ENCODE measurements at places on chromosomes 4 and X. TPM values are rescaled to one million over a fixed set of nuclear protein-coding genes. Genes with fewer than 3 reads are reported as not detected.
A peak's percentile ranks its signal among the peaks of the same experiment; 100 is the strongest.

DNA sequence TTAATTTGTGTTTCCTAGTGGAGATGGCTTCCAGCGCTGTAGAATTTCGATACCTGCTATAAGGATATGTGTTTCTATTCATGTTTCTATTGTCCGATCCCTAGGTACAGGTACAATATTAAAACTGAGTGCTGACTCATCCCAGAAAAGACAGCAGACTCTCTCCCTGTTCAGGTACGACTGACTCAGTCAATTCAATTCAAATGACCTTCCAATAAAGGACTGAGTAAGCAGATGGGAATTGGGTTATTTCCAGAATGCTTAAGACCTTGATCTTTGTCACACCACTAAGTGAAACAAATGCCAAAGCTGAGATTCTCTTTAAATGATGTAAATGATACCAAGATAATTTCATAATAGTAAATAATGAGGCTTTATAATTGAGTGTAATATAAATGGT is 1596.9 kb downstream of the RPA4 start:
- DNase-seq = no peak

DNA sequence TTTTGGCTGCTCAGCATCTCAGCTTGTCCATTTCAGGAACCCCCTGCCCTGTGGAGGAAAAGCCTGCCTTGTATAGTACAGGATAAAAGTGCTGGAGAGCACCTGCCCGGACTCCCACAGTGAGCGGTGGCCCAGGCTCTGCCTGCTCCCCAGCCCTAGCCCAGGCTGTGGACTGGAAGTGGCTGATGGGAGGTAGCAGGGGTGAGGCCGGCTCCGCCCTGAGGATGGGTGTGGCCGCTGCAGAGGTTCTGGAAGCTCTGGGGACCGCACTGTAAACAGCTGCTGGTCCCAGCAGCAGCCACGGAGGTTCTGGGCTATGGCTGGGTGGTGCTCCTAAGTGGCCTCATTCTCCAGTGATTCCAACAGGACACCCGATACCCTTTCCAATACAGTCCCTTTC is 56.6 kb upstream of the HELT start:
- no peak for DNase-seq

DNA sequence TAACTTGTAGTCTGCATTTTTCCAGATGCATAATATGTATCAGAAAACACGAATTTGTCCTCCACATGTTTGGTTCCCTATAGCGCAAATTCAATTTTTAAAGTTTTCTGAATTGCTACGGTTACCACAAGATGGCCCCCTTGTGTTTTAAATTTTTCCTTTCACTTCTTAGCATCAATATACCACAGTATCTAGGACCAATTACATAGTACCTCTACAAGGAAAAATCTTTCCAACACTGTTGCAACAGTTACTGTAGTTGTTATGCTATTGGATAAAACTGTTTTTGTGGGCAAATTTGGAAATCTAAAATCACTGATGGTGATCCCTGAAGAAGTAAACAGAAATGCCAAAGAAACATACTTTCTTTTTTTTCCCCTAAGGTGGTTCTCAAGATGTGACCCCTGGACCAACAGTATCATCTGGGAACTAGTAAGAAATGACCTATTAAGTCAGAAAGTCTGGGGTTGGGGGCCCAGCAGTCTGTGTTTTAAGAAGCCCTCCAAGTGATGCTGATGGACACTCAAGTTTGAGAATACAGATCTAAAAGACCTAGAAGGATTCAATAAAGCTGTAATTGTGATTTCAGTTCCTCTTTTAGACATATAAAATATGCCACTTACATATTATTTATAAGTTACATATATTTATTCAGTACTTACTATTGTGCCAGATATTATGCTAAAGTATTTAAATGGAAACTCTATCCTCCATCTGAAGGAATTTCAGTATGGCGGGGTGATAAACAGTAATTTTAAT is 3.1 kb downstream of the ZGRF1 start:
- peak; percentile 18 for DNase-seq

DNA sequence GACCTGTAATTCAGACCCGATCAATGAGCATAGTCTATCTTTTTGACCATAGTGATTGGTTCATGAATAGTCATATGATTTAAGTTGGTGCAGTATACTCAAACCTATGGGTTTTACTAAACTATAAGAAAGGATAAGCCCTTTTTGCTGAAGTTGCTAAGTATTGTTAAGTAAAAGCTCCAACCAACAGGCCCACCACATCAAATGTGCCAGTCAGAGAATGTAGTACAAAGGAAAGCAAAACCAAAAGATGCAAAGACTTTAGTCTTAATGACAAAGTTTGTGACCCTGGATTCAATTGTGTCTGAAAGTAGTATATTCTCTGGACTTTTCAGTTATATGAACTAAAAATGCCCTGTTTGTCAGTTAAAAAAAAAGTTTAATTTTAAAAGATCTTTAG is 208.1 kb upstream of the TET2 start:
- no peak for DNase-seq

Gene TLR3
- polyA plus RNA-seq = 5.2 TPM

Gene BOD1L1
- 6.4 TPM for polyA plus RNA-seq

Gene CTAG1A
- not detected for polyA plus RNA-seq

Gene PIGA
- 5.6 TPM for polyA plus RNA-seq

DNA sequence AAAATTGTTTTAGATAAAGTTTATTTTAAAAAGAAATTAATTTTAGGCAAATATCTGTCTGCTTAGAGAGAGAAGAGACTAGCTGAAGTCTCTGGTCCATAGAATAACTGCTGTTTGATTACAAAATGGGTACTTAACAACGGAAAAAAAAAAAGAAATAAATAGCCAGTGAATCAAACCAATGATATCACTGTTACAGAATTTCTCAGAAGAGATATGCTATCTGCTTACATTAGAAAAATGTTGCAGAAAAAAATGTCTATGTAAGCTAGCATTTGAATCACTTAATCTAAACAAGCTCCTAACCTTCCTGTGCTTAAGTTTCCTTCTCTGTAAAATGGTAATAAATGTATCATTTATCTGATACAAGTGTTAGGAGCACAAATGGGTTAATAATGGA is 189.9 kb downstream of the IL15 start:
- DNase-seq = no peak

DNA sequence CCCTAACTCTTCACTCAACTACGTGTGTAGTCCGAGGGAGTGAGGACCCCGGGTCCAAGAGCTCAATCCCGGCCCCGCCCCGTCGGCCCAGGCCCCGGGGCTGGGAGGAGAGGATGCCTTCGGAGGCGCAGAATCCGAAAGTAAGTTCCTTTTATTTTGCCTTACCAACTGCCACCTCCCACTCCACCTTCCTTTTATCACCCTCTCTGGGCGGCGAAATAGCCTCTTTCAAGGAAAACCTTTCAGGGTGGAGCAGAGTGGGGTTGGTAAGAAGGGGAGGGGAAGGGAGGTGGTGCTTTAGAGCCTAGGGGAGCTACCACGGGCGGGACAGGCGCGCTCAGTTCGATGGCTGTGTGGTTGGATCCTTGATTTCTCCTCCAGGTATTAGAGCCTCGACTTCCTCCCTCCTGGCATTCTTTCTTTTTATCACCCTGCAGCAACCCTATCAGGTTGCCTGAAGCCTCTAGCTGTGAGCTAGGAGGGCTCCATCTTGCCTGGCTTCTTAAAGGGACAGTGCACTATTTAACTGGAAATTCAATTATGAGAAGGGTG is 191.2 kb downstream of the RRAGB start:
- peak; percentile 0 for DNase-seq

Gene CENPI
- 0.15 TPM for polyA plus RNA-seq

Gene MND1
- 0.31 TPM for polyA plus RNA-seq

DNA sequence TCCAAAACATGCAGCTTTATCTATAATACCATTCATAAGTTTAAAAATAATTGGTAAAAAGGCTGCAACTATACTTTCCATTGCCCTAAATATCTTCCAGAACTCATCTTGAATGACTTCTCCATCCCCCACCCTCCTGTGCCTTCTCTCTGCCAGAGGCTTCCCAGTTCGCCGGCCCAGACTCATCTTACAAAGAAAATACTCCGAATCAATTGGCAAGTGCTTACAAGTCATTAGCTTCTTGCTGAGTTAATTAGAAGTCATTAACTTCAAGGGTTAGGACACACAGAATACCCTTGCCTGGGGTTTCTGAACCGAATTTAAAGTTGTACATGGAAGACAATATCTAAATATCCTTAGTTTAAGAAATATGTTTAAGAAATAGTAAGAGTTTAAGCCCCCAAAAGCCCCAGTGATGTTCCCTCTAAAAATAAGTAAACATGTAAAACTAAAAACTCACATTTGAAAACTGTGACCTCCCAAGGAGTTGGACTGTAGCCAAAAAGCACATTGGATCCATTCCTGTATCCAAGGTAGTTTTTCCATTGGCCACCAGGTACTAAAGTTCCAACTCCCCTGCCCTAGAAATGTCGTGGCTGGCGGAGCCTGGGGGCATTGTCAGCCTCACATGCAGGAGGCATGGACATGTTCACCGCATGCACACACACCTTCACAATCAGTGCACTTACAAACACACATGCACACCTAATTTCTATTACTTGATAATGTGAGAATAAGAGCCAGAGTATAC is 535.2 kb upstream of the FAT1 start:
- DNase-seq = no peak

Gene GBA3
- not detected for polyA plus RNA-seq

Gene GSX2
- polyA plus RNA-seq = not detected

Gene HTRA3
- not detected for polyA plus RNA-seq

Gene RAB39B
- polyA plus RNA-seq = 7.2 TPM

GRCh38 chr4:7511525-7511924 is 76.8 kb upstream of the PSAPL1 start:
- no peak for DNase-seq

Gene CCDC110
- not detected for polyA plus RNA-seq

Gene ZNF674
- polyA plus RNA-seq = 1.3 TPM

Gene UGT2B15
- polyA plus RNA-seq = not detected

GRCh38 chr4:152689615-152690501 is 10.1 kb upstream of the TMEM154 start:
- no peak for DNase-seq

Gene TCP11X2
- polyA plus RNA-seq = not detected

- DNase-seq = no peak
These were observed 81.0 kb downstream of the WWC2 start for GRCh38 chr4:183180096-183180495.

Gene ADAM29
- polyA plus RNA-seq = 0.53 TPM

DNA sequence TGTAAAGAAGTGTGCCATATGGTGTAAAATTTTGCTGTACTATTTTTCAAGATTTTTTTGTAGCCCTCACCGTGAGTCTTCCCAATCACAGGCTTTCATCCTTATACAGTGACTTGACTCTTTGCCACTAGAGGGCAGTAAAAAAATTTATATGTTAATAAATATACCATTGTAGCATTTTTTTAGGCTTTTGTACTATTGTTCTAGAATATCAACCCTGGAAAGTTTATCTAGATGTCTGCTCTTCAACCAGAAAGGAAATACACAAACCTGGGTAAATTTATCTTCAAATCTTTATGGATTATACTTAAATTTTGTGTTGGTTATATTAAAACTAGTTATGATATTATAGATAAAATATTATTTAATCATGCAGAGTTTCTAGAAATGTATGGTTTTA is 235.3 kb downstream of the TENM3 start:
- no peak for DNase-seq

DNA sequence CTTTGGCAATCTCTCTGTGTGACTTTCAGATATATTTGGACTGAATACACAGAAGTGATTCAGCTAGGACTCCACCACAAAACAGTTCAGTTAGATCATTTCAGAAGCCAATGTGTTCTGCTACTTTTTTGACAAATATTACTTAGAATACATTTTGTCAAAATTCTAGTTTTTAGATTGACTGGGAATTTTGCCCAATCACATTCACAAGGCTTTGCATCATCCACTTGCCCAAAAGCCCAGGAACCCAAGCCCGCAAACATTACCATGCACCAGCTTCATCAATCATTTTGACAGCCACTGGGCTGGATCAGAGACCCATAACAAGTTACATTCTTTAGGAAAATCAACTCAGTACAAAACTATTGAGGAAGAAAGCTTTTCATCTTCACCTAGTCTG is 256.6 kb upstream of the NDST3 start:
- DNase-seq = no peak

GRCh38 chr4:163568843-163569242 is 74.4 kb downstream of the TMA16 start:
- DNase-seq = no peak

GRCh38 chr4:186910385-186910784 is 186.7 kb upstream of the FAT1 start:
- DNase-seq = no peak

Gene OTUD6A
- polyA plus RNA-seq = not detected

Gene P2RY8
- 302 TPM for polyA plus RNA-seq

Gene PPARGC1A
- polyA plus RNA-seq = not detected

DNA sequence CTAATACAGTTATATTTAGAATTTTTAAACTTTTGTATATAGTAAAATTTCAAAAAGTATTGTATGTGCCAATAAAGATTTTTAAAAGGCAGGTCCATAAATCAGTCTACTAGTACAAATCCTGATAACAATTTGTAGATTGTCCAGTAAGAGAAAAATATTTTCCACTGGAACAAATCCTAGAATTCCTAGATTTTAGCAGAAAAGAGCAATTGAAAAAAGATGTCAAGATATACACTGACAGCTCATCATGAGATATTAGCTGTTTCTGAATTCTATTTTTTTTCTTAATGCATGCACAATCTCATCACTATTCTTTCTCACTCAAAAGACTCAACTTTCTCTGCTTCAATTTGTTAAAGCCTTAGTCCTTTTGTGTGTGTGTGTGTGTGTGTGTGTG is 289.2 kb upstream of the MAD2L1 start:
- no peak for DNase-seq

Gene CT45A1
- polyA plus RNA-seq = not detected

Gene APELA
- polyA plus RNA-seq = not detected

- DNase-seq = no peak
These were observed 144.6 kb upstream of the ARHGEF9 start for GRCh38 chrX:63929608-63930007.

GRCh38 chrX:8805974-8806373 is 4.8 kb upstream of the FAM9A start:
- DNase-seq = no peak
